ENCODE measurements at places on chromosomes 13 and 19. TPM values are rescaled to one million over a fixed set of nuclear protein-coding genes. Genes with fewer than 3 reads are reported as not detected.

- no peaks in the 10 kb centered on the region for H3K27me3 ChIP-seq
- H3K4me3 ChIP-seq: no peak overlapping the region
- H3K4me1 ChIP-seq: no peaks in the 10 kb centered on the region
- H3K36me3 ChIP-seq: no peaks in the 10 kb centered on the region
- no peak overlapping the region for H3K27ac ChIP-seq
These were observed 583.0 kb upstream of the ATXN8OS start for GRCh38 chr13:69524459-69525150.

The SIGLECL1 gene
- not detected for total RNA-seq

The VWA8 gene
- total RNA-seq: 25.3 TPM

- H3K27ac ChIP-seq: no peak overlapping the region
- peaks cover 6% of the 10 kb centered on the region for H3K27me3 ChIP-seq
- DNase-seq: no peak
- H3K4me3 ChIP-seq: peak overlapping the region; percentile 53
- H3K36me3 ChIP-seq: no peaks in the 10 kb centered on the region
These were observed 3.4 kb downstream of the PRR36 start for GRCh38 chr19:7870571-7871436.

The C13orf42 gene
- total RNA-seq: not detected

The ADGRE2 gene
- 9.9 TPM for total RNA-seq

DNA sequence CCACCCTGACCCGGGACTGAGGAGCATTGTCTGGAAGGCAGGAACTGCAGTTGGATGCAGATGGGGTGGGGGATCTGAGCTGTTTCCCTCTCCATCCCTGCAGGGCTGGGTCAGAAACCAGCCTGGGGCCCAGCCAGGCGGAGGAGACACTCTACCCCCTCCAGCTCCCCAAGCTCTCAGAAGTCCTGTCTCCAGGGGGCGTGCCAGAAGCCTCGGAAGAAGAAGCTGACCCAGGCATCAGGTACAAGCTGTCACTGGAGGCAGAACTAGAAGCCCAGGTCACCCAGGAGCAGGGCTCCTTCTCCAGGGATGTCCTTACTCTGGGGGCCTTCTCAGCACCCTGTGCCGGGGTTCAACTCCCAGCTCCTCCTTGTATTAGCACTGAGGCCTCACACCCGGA lies 15.5 kb downstream of the SIX5 start:
- no peaks in the 10 kb centered on the region for H3K27me3 ChIP-seq
- no peaks in the 10 kb centered on the region for H3K4me1 ChIP-seq
- H3K36me3 ChIP-seq: no peaks in the 10 kb centered on the region
- no peak overlapping the region for H3K4me3 ChIP-seq
- DNase-seq: no peak

DNA sequence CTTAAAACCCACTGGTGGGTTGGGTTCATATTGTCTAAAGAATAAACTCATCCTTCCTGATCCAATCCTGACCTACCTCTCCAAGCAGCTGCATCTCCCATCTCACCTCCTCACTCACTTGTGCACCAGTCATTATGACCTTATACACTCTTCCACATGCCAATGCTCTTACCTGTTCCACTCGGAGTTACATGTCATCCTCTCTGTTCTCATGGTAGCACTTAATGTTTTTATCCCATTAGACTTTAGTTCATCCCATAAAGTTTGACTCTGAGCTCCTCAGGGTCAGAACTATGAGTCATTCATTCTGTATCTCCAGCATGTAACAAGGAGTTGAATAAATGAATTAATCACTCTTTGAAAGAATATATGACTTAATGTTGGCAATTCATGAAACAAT lies 330.2 kb downstream of the KLF12 start:
- H3K27ac ChIP-seq: no peak overlapping the region
- no peaks in the 10 kb centered on the region for H3K27me3 ChIP-seq
- H3K4me3 ChIP-seq: no peak overlapping the region
- peaks cover 5% of the 10 kb centered on the region for H3K4me1 ChIP-seq
- no peaks in the 10 kb centered on the region for H3K36me3 ChIP-seq

The GPR12 gene
- total RNA-seq: 1.2 TPM

The PLIN5 gene
- total RNA-seq: 4.5 TPM

GRCh38 chr19:56099638-56100539 lies 21.2 kb downstream of the ZNF787 start:
- peaks cover 20% of the 10 kb centered on the region for H3K36me3 ChIP-seq
- no peak overlapping the region for H3K27ac ChIP-seq
- H3K4me1 ChIP-seq: peaks cover 6% of the 10 kb centered on the region
- DNase-seq: no peak
- H3K4me3 ChIP-seq: no peak overlapping the region

DNA sequence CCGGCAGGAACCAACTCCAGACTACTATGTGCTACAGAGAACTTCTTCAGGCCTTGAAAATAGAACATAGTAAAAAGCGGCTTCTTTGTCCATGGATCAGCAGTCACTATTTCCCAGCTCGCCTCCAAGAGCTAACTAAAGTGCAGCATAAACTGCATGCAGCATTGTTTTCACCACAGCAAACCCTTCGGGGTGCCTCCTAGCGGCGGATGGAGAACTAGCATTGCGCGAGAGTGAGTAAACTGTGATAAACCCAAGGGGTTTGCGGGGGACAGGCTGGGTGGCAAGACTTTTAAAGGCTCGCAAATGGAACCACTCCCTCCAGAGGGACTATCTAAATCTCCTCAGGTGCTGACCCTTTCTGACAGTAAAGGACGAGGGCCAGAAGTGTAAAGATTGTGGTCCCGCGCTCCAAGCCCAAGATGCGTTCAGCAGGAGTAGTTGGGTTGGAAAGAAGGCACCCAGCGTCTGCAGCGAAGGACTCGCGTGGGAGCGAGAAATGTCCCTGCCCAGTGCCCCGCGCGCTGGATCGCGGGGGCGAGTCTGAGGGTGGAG lies 21.5 kb upstream of the SGCG start:
- DNase-seq: no peak
- no peaks in the 10 kb centered on the region for H3K36me3 ChIP-seq

The IZUMO2 gene
- not detected for total RNA-seq

DNA sequence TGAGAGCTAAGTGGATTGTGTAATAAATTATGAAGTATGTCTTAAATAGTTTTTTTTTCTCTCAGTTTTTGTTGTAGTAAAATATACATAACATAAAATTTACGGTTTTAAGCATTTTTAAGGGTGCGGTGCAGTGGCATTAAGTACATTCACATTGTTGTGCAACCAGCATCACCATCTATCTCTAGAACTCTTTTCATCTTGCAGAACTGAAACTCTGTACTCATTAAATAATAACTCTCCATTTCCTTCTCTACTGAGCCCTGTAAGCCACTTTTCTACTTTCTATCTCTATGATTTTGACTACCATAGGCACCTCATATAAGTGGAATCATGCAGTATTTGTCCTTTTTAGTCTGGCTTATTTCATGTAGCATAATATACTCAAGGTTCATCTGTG lies 87.1 kb downstream of the GJA3 start:
- no peak overlapping the region for H3K4me3 ChIP-seq
- H3K4me1 ChIP-seq: no peaks in the 10 kb centered on the region
- H3K27me3 ChIP-seq: no peaks in the 10 kb centered on the region
- peaks cover 12% of the 10 kb centered on the region for H3K36me3 ChIP-seq

DNA sequence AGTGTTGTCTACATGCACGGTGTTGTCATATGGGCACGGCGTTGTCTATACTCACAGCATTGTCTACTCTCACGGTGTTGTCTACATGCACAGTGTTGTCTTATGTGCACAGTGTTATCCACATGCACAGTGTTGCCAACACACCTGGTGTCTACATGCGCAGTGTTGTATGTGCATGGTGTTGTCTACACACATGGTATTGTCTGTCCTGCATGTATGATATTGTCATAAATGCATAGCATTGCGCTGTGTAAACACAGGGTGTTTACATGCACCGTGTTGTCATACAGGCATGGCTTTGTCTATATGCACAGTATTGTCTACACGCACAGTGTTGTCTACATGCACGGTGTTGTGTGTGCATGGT lies 6.8 kb downstream of the ADPRHL1 start:
- H3K36me3 ChIP-seq: no peaks in the 10 kb centered on the region
- no peak overlapping the region for H3K27ac ChIP-seq
- no peaks in the 10 kb centered on the region for H3K27me3 ChIP-seq
- H3K4me1 ChIP-seq: no peaks in the 10 kb centered on the region
- no peak for DNase-seq

- no peaks in the 10 kb centered on the region for H3K27me3 ChIP-seq
- peak overlapping the region; percentile 100 for H3K27ac ChIP-seq
- peaks cover 20% of the 10 kb centered on the region for H3K36me3 ChIP-seq
- DNase-seq: no peak
These were observed 688 bp downstream of the ZFP36 start for GRCh38 chr19:39407410-39407659.

DNA sequence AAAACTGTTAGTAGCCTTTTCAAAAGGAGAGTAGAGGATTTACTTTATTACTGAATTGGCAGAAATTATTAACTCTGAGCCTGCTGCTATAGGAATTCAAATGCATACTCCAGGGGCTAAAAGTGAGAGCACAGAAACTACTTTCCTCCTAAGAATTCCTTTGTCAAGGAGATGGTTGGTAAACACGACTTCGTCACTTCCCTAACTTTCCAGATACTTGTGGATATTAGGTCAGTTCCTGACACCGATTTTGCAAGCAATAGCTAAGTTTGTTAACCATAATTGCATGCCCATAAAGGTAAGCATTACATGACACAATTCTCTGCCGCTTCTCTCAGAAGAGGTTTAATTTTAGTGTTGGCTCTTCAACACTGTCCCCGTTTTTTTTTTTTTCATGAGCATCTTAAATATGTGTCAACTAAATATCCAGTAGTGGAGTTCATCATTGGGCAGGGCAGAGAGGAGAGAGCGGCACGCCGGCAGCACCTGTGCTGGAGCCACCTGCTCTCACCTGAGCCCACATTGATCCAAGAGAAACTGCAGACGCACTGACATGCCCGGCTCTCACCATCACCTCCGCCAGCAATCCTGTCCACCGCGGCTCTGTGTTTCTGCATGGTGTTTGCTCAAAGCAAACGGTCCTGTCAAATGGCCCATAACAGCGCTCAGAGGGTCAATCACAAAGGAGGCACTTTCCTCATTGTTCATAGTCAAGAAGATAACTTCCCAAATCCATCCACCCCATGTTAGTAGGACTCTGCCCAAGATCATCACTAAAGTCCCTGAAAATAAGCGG lies 2.6 kb downstream of the MED26 start:
- H3K4me1 ChIP-seq: peaks cover 16% of the 10 kb centered on the region
- no peak overlapping the region for H3K4me3 ChIP-seq
- H3K36me3 ChIP-seq: no peaks in the 10 kb centered on the region
- no peak overlapping the region for H3K27ac ChIP-seq
- H3K27me3 ChIP-seq: no peaks in the 10 kb centered on the region

DNA sequence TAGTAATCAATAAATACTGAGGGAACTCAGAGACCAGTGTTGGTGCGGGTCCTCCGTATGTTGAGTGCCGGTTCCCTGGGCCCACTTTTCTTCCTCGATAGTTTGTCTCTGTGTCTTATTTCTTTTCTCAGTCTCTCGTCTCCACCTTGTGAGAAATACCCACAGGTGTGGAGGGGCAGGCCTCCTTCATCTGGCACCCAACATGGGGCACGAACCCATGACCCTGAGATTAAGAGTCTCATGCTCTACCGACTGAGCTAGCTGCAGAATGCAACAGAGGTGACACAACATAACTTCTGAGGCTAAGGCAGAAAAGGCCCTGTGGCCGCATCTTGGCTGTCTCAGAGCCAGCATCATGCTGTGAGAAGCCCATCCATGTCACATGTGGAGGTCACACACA lies 5.3 kb upstream of the ZNF613 start:
- no peaks in the 10 kb centered on the region for H3K36me3 ChIP-seq
- H3K4me3 ChIP-seq: no peak overlapping the region
- DNase-seq: no peak
- no peaks in the 10 kb centered on the region for H3K27me3 ChIP-seq
- no peaks in the 10 kb centered on the region for H3K4me1 ChIP-seq
- H3K27ac ChIP-seq: no peak overlapping the region

DNA sequence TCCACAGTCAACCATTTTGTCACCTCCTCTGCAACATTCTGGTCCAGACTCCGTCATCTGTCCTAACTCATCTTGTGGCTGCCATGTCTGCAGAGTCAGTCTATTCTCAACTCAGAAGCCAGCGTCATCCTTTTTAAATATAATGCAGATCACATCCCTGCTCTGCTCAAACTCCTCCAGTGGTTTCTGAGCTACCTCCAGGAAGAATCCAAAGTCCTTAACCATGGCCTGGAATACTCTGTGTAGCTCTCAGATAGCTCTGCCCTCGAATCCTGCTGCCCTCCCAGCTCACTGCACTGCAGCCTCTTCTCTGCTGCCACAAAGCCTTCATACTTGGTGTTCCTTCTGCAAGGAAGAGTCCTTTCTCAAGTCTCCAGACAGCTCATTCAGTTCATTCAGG lies 190.8 kb downstream of the FOXO1 start:
- H3K4me3 ChIP-seq: no peak overlapping the region
- peaks cover 49% of the 10 kb centered on the region for H3K4me1 ChIP-seq
- no peaks in the 10 kb centered on the region for H3K36me3 ChIP-seq

DNA sequence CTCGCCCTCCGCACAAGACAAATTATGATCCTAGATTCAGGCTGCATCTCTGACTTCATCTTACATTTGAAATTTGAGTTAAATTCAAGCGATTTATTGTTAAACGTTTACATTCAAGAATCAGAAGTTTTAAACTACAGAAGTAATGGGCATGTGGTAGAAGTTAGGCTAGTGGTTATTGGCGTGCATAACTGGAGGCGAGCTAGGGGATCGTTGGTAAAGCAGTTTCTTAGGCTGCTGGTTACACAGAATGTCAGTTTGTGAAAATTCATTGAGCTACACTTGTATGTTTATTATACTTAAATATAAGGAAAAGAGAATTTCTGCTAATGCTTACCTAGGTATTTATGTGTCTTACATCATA lies 733 bp upstream of the CDX2 start:
- no peak overlapping the region for H3K4me3 ChIP-seq
- no peak for DNase-seq
- H3K4me1 ChIP-seq: peaks cover 16% of the 10 kb centered on the region
- H3K27ac ChIP-seq: no peak overlapping the region
- H3K36me3 ChIP-seq: no peaks in the 10 kb centered on the region

The STAP2 gene
- total RNA-seq: not detected

DNA sequence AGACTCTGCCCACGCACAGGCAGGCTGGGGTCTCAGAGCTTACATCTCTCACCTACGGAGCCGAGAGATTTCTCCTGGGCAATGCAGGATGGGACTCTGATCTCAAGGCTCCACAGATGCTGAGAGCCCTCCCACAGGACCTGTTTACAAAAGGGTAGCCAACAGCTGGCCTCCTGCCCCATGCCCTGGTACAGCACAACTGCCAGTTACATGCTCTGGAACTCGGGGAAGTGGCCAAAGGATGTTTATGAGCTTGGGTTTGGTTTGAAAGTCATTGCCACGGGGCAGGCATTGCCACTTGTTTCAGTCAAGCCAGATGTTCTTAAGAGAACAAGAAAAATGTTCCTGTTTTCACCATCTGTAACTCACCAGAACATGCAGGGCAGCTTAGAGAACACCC lies 3.5 kb downstream of the DHRS12 start:
- no peaks in the 10 kb centered on the region for H3K36me3 ChIP-seq
- H3K27me3 ChIP-seq: no peaks in the 10 kb centered on the region
- H3K27ac ChIP-seq: peak overlapping the region; percentile 97
- peaks cover 25% of the 10 kb centered on the region for H3K4me1 ChIP-seq
- DNase-seq: no peak

Data from thoracic aorta (tissue), 2 donors.